ENCODE measurements at places on chromosomes 12 and 14.

GRCh38 chr12:95085612-95086011, 12.2 kb upstream of the NR2C1 start:
- no peak for DNase-seq

GRCh38 chr12:116336542-116337065, 59.1 kb upstream of the MED13L start:
- no peak for DNase-seq

DNA sequence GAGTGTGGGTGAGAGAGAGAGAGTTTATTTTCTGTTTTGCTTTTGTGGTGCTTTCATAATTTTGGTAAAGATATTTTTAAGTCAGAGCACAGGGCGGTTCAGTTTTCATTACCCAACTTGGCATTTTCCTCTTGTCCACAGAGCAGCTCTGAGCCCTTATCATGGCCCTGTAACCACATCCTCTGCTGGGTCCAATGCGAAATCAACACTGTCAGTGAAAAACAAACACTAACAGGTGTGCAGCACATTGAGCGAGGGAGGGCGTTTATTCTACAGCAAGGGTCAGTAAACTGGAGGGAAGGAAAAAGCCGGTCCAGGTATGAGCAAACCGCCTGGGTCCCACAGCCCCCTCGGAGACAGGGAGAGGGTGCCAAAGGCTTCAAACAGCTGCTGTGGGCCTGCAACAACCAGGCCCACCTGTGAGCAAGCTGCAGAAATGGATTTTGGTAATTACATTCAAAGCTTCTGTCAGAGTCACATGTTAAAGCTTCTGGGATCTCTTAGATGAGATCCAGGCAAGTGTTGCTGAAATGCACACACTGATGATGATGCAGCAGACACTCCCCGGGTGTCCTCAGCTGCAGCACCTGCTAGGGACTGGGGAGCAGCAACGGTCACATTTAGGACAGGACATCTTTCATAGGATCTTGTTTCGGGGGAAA, 132.7 kb upstream of the DYRK2 start:
- peak; percentile 7 for DNase-seq

GRCh38 chr14:63565448-63565847, 22.3 kb upstream of the PPP2R5E start:
- no peak for DNase-seq

DNA sequence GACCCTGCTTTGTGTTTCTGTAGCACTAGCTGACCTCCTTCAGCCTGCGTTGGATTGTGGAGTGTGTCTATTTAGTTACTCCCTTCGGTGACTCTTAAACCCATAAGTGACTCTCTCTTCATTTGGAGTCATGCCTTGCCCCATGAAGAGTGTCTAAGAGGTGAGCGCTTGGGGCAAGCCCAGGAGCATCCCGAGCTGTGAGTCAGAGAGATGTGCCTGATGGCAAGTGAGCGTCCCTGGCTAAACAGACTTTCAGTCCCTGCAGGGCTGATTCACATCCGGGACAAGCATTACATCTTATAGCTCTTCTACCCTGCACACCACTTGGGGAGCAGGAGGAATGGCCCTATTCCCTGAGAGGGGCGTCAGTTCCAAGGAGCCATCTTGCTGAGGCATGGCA, 24.3 kb upstream of the ATF1 start:
- no peak for DNase-seq

GRCh38 chr12:2383325-2384028, 330.7 kb downstream of the CACNA1C start:
- DNase-seq = no peak
